Cardiac septum (tissue), 1 donor: ENCODE measurements at places on chromosomes 11 and 22.

DNA sequence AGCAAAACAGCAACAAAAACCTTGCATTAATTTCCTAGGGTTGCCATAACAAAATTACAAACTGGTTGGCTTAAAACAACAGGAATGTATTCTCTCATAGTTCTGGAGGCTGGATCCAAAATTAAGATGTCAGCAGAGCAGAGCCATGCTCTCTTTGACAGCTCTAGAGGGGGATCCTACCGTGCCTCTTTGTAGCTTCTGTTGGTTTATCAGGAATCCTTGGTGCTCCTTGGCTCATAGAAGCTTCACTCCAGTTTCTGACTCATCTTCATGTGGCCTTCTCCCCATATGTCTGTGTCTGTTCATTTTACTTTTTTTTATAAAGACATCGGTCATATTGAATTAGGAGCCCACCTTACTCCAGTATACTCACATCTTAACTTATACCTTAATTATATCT, 90.5 kb upstream of the POU2AF2 start:
- DNase-seq, result no peak

GRCh38 chr11:80048513-80048912, 607.7 kb upstream of the TENM4 start:
- DNase-seq, result no peak

- no peak for DNase-seq
Measured at GRCh38 chr11:60633645-60634044, 65.8 kb upstream of the MS4A8 start.

DNA sequence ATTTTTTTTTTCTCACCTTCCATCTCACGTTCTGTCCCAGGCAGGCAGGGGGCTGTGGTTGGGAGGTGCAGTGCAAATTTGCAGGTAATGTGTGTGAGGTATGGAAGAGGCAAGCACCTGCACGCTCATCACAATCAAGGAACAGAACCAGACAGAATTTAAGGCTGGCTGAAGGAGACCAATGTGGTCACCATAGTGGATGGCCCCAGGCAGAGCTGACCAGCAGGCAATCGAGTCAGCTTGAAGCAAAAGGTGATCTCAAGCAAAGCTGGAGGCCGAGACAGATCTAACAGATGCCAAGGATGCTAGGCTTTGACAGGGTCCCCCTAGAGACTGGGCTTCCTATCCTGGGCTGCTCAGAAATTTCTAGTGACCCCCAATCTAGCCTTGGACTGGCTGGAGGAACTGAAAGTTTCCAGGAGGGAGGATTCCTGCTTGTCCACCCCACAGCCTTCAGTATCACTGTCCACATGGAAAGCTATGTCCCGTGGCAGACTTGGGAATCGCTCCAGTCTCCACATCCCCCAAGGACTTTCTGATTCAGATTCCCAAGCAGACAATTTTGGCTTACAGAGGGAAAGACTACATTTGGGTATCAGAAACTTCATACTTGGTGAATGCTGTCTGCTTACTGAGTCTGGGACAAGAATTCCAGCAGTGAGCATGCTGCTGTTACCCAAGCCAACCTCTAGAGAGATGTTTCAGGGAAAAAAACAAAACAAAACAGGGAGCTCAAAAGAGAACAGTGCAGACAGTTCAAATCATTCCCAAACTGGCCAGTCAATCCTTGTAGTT, 9.0 kb upstream of the MICAL3 start:
- DNase-seq, result no peak

GRCh38 chr11:43986881-43987280, 44.4 kb downstream of the C11orf96 start:
- DNase-seq, result no peak

GRCh38 chr11:93662175-93662570, 691 bp downstream of the CEP295 start:
- DNase-seq, result no peak

GRCh38 chr22:32911503-32911902, 110.0 kb downstream of the TIMP3 start:
- DNase-seq, result no peak

DNA sequence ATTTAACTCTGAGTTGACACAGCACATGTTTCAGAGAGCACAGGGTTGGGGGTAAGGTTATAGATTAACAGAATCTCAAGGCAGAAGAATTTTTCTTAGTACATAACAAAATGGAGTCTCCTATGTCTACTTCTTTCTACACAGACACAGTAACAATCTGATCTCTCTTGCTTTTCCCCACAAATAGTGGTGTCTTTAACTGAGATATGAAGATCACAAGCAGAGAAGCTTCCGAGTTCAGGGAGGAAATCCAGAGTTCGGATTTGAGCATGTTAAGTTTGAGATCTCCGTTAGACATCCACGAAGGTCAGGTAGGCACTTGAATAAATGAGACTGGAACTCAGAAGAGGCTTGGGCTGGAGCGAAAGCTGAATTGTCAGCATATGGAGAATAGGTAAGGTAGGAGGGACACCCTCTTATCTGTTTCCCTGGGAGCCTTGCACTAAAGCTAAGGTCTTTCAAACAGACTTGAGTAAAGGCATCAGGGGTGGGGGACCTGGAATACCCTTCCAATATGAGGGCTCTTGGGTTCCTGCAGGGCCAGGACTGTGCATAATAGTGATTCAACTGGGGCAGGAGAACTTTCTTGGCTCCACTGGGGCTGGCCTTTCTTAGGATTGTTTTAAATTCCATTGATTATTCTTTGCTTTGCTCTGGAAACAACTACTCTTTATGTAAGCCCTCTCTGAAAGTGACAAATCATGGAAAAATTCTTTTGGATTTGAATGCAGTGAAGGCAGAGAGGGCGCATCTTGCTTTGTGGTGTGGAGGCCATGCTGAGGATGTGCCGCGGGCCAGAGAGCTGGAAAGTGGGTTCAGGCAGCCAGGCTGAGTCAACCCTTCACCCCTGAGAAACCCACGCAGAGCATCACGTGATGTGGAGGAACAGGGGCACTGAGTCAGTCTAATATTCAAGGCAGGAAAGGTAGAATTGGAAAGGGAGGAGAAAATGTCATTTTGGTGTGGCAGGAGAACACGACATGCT, 62.7 kb upstream of the AMPD3 start:
- no peak for DNase-seq

DNA sequence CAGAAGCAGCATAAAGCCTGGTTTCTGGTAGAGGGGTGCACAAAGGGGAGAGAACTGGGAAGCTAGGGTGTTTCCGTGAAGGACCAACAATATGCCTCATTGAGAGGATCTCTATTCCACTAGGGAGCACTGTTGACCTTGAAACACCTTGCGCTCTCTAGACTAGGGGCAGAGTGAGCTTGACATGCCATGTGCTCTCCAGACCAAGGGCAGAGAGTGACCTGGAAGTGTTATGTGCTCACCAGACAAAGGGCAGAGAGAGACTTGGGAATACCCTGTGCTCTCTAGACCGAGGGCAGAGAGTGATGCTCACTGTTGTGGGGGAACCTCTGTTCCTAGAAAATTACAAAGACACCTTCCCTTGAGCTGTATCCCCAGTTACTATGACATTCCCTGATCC, 15.2 kb upstream of the EI24 start:
- DNase-seq, result no peak

GRCh38 chr22:20573833-20574615, 66.6 kb downstream of the MED15 start:
- DNase-seq, result no peak
